ENCODE measurements at places on chromosomes 1 and 21.

DNA sequence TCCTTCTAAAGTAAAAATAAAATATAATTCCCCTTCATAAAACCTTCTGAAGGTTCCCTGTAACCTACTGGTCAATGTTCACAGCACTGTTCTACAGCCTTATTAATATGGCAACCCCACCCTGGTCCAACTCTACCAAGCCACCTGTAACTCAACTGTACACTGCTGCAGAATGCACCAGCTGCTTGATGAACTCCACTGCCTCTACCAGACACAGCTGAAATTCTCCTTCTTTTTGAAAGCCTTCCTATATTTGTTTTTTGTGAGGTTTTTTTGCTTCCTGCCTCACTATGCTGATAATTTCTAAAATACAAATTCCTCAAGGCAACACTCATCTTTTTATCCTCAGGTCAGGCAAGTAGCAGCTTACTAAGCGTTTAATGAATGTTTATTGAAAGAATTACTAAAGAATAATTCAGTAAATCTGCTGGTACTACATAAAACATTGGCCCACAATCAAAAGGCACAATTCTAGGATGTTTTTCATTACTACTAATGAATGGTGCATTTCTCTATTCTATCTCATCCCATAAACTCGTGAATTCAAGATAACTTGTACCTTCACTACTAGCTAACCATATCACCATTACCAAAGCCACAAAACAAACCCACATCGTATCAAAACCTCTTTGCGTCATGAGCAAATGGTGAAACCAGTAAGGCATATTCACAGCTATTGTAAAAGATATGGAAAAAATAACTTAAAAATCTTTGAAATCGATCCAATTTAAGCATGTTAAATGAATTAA, 2.4 kb downstream of the SSX2IP start:
- DNase-seq: no peak

- no peak for DNase-seq
Observed at GRCh38 chr1:179253286-179253972, 24.0 kb upstream of the ABL2 start.

- DNase-seq: no peak
Observed at GRCh38 chr21:42156690-42157605, 62.0 kb upstream of the ABCG1 start.

DNA sequence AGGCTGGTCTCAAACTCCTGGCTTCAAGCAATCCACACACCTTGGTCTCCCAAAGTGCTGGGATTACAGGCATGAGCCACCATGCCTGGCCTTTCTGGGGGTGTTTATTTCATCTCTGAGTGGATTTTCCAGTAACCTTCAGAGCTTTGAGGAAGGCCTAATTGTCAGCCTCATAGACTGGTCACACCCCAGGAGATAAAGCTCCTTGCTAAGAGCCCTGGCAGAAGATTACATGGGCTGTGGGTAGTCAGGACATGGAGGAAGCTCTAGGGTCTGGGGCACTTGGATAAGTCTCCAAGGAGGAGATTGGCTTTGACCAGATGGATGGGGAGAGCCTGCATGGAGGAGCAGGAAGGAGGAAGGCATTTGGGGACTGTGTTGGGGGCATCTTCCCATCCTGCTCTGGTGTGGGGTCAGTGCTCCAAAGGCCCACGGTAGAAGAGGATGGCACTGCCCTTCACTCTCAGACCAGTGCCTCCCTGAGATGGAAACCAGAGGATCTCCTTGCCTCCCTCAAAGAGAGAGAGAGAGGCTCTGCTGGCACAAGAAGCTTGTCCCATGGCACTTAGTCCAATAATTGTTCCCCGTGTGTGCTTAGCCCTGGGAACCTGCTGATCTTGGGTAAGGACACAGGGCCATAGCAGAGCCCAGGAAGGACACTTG, 14.7 kb upstream of the GSTM4 start:
- DNase-seq: no peak

DNA sequence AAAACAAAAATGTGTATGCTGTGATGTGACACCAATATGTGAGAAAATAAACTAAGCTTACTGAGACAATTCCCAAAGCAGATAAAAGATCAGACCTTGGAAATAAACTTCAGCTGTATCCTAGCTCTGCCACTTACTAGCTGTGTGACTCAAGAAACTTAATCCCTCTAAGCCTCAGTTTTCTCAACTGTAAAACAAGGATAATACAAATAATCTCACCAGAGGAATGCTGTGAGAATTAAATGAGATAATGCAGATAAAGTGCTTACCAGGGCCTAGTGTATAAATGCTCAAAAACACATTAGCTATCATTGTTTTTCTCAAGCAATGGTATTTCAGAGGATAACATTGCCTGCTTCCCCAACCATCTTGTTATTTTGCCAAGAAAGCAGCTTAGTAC, 2.1 kb downstream of the HEATR1 start:
- no peak for DNase-seq
